H54 (cell line): ENCODE measurements at places on chromosomes 12 and 14.

DNA sequence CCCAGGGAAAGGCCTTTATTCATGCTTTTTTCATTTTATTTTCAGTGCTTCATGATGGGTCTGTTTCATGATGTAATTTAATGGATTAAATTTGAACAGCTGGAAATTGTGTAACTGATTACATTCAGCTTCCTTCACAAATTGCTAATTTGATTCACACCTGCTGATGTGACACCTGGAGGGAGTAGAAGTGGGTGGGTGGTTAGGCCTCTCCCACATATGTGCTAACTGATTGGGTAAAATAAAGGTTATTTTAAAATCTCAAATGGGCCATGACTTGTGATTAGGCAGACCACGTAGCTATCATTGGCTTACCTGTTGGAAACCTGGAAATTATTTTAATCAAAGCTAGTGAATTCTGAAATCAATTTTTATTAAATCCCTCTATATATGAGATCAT, 142.1 kb downstream of the GXYLT1 start:
- DNase-seq = no peak

DNA sequence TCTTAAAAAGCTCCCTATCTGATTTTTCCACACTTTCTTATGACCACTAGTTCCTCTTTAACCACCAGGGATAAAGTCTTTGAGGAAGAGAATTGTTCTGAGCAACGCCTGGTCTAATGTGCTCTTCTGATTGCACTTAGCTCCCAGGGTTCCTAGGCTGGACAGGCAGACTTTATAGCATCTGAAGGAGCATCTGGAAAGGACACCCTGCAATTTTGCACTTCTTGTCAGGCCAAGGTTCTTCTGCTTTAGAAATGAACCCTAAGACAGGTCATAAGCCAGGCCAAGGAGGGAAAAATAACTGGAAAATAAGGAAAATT, 126.3 kb downstream of the KTN1 start:
- DNase-seq = no peak

DNA sequence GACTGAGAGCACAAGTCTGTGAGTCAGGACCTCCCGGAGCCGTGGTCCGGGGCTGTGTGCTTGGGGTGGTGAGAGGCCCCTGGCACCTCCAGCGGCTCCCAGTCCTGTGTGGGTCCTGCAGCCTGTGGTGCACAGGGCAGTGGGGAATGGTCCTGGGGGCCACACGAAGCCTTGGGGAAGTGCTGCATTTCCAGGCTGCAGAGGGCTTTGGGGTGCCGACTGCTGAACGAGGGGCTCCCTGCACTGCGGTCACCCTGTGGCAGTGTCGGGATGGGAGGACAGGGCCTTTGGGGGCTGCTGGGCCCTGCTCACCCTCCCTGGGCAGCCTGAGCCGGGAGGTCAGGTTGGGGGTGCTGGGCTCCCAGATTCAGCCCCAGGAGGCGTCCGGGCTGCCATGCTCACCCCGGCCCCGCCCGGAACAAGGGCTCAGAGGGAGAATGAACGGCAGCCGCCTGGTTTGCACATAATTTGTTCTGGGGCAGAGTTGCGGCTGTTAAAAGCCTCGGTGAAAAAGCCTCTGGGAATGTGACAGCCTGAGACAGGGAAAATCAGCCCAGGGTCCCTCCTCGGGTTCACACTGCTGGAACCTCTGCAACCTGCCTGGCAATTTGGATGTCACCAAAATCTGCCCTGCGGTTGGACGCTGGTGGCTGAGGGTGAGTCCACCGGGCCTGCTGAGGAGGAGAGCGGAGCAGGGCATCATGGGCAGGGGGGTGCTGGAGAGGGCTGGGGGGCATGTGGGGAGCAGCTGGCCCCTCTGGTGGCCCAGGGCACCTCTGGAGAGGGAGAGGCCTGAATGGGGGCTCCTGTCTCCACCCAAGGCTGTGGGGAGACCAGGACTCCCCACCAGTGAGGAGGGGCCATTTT, 109.2 kb downstream of the KIF26A start:
- no peak for DNase-seq

GRCh38 chr12:1279050-1279449, 288.0 kb downstream of the ERC1 start:
- no peak for DNase-seq

DNA sequence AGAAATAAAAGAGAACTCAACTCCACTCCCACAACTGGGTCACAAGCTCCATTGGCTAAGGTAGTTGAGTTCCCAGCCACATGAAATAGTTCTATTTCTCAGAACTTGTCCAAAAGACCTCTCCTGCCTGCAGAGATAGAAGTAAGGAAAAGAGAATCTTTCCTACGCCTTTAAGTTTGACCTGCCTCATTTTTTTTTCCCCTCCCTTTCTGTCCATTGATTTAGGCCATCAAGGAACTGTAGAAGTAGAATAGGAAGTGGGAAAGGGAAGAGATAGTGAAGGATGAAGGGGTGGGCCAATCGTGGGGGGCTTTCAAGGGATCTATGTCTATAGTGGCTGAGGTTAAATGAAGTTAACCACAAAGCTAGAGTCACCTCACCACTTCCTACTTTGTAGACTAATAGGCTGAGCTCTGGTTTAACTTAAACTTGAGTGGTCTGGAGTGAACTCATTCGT, 13.9 kb upstream of the NUDT4 start:
- DNase-seq = no peak

DNA sequence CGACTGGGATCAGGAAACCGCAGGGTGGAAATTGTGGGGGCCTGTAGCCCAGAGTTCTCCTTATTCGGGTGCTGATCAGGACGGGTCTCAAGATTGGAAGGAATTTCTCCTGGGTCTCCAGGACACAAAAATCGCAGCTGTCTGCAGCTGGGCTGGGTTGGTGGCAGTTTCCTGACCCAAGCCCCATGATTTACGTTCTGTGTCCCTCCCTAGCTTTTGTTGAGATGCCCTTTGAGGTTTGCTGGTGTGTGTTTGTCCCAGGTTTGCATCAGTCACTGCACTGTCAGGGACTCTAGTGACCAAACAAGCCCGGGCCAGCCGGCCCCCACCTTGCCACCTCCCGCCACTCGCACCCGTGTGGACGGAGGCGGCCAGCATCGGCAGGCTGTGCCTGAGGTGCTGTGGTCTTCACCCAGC, 89.5 kb downstream of the FBXL14 start:
- no peak for DNase-seq
